ENCODE measurements at places on chromosomes 1 and 21.

GRCh38 chr21:14096172-14096571, 114.6 kb downstream of the LIPI start:
- ATAC-seq, result no peak

GRCh38 chr1:21707086-21707840, 38.1 kb upstream of the RAP1GAP start:
- ATAC-seq, result no peak

GRCh38 chr1:52603630-52604029, 1.5 kb downstream of the GPX7 start:
- ATAC-seq, result no peak

DNA sequence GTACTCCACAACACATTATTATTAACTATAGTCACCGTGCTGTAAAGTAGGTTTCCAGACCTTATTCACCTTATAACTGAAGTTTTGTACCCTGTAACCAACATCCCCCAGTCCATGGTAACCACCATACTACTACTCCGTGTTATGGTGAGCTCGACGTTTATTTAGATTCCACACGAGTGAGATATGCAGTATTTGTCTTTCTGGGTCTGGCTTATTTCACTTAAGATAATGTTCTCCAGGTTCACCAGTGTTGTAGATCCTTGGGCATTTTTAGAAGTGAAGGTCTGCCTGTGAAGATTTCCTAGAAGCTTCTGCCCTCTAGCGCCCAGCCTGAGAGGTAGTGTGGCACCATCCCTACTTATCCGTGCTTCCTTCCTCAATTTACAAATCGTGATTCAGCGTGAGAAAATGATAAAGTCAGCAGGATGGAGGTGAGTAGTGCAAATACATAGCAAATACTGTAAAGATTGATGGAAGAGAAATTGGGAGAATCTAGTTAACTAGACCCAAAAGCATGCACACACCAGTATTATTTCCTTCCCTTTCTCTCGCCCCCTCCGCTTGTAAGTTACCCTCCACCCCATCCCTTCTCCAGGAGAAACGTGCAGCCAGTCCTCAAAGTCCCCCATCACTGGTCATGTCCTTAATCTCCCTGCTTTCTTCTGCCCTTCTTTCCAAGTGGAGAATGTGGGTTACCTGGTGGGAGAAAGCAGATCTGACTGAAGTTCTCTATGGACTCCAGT, 36.0 kb upstream of the DISC1 start:
- peak; percentile 99 for ATAC-seq

- ATAC-seq, result no peak
Measured at GRCh38 chr1:240652549-240652948, 40.6 kb upstream of the GREM2 start.

DNA sequence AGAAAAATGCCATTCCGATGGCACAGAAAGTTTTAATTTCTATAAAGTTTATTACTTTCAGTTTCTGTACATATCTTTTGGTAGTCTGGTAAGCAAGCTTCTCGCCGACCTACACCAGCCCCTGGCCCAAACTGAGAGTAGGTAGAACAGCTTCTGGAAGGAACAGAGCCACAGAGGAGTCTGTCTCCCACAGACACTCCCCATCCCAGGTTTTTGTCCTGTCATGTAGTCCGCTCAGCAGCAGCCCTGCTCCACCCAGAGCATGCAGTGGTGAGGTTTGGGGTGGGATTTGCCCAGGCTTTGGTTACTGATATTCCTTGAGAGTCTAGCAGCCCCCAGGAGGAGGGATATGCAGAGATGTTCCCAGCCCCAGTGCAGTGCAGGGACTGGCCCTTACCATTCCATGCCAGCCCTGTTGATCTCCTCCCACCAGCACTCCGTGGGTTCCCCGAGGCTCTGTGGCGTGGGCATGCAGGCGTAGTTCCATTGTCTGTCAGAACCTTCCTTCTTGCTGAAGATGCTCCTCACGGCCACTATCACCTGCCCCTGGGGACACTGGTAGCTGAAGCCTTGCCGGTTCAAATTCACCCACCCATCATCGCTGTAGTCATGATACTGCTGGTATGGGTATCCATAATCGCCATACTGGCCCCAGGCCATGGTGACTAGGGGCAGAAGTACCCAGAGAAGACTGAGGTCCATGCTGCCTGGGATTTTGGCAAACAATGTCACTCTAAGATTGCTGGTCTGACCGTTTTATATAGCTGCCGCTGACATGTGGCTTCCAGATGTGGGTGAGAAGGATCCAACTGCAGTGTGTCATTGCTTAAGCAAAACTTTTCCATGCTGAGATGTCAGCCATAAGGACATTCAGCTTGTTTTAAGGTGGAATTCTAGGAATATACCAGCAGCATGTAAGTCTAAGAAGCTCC, at the start of gene DPT:
Gene DPT, minus strand, starts transcription at position 734 of the 932 bp plus-strand sequence. Its CDS starts 32 bp downstream, at position 702.
- ATAC-seq, result no peak

GRCh38 chr21:46095083-46095719, 2.7 kb upstream of the COL6A2 start:
- no peak for ATAC-seq

GRCh38 chr1:24707687-24708086, 37.6 kb upstream of the CLIC4 start:
- no peak for ATAC-seq

GRCh38 chr1:24386931-24387330, 26.7 kb downstream of the STPG1 start:
- no peak for ATAC-seq

- no peak for ATAC-seq
Measured at GRCh38 chr21:38839328-38840286, 33.9 kb downstream of the ETS2 start.

DNA sequence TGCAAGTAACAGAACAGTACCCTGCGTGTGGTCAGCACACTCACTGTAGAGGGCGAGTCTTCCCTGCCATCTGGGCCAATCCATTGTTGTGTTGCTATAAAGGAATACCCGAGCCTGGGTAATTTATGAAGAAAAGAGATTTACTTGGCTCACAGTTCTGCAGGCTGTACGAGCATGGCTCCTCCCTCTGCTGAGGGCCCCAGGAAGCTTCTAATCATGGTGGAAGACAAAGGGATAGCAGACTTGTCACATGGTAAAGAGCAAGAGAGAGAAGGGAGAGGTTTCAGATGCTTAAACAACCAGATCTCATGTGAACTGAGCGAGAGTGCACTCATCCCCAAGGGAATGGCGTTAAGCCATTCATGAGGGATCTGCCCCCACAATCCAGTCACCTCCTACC, 126.2 kb downstream of the CNIH3 start:
- ATAC-seq, result peak; percentile 65

DNA sequence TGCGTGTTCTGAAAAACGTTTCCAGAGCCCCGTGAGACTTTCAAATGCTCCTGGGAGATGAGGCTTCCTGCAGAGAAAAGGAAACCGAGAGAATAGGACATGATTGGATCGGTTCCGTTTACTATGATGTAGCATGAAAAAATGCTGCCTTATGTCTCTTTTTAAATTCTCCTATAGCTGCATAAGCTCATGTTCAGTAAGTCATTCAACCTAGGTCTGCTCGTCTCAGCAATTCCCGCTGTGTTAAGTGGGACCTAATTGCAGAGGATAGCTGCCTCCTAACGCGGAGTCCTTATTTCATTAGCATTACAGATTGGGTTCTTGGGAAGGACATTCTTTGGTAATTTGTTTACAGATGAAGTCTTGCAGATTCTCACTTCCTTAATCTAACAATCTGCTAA, 165.3 kb downstream of the GALNT2 start:
- ATAC-seq, result no peak

GRCh38 chr1:89149229-89149628, 23.3 kb upstream of the GBP2 start:
- peak; percentile 81 for ATAC-seq

DNA sequence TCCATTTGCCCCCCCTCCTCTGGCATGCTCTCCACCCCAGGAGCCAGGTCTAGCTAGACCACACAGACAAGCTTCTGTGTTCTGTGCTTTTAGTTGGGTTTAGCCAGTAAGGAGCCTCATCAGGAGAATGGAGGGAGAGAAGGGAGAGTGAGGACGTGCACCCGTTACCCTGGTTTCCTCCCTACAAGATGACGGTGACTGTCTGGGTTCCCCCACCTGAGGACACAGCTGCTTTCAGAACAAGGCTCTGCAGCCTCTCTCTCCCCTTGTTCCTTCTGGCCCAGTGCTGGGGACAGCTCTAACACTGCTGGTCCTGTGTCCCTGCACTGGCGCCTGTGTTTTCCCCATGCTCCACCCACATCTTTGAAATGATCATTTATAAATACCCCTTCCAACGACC, 184.4 kb upstream of the GALNT2 start:
- peak; percentile 23 for ATAC-seq

GRCh38 chr1:84539972-84540371, 33.6 kb upstream of the GNG5 start:
- no peak for ATAC-seq

- no peak for ATAC-seq
Measured at GRCh38 chr21:27779606-27780005, 812.7 kb upstream of the ADAMTS5 start.

GRCh38 chr1:56816909-56817308, 2.3 kb downstream of the FYB2 start:
- no peak for ATAC-seq

DNA sequence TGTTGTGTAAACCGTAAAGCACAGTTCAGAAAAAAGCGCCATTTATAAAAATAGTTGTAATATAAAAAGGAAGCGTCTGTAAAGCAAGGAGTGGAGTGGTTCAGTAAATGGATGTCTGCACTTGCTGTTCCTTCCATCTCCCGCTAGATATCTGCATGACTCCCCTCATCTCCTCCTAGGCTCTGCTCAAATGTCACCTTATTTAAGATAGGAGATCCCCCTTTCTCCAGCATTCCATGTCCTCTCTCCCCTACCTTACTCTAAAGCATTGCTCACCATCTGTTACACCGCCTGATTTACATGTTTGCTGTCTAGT, 745 bp downstream of the MUL1 start:
- peak; percentile 14 for ATAC-seq

DNA sequence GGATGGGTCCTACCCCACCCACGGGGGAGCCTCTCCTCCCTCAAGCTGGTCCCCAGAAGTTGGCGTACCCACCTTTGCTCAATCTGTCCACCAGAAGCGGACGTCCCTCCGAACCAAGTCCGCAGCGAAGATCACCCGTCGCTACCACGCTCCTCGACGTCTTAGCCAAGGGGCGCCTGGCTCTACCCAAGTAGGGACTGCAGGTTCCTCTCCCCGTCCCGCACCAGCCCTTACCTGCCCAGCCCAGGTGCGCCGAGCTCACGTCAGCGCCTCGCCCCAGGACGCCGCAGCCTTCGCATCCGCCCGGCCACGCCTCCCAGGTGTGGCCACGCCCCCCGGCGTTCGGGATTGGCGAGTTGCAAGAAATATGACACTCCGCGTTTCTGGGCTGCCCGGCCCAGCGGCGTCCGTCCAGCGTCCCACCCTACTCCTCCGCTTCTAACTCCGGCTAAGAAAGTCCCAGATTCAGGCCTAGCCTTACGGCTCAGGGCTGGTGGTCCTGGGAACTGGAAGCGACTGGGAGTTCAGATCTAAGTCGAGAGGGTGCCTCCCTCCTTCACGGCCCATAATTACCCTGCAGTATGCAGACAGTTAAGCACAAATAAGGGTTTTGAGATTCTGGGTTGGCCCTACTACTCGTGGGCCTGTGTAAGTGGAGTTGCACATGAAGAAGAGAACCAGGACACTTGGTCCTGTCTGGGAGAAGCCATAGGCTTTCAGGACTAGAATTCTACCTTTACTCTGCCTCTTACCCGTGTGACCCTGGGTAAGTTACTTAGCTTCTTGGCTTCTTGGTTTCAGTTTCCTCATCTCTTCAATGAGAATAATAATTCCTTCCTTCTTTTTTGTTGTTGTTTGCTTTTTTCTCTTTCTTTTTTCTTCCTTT, at the start of gene IRF6:
Gene IRF6, minus strand, starts transcription at position 268 of the 886 bp plus-strand sequence. CDS start 4,729 bp downstream, outside the sequence.
- peak; percentile 82 for ATAC-seq

DNA sequence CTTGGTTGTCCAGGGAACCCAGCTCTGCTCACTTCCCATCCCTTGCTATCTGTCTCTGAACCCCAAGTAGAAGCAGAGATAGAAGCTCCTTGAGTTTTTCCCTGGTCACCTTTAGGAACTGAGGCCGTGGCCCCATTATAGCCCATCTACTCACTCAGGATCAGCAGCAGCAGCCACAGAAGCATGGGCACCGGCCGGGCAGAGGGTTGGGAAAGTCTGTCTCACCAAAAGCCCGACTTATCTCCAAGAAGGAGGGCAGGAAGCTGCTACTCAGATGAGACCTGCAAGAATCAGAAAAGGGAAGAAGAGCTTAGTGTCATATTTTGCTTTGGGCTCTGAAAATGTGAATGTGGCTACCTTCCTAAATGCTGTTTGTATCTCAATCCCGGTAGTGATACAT, 264 bp downstream of the FCRL3 start:
- no peak for ATAC-seq

- no peak for ATAC-seq
Measured at GRCh38 chr1:177239792-177240191, 69.0 kb downstream of the BRINP2 start.

DNA sequence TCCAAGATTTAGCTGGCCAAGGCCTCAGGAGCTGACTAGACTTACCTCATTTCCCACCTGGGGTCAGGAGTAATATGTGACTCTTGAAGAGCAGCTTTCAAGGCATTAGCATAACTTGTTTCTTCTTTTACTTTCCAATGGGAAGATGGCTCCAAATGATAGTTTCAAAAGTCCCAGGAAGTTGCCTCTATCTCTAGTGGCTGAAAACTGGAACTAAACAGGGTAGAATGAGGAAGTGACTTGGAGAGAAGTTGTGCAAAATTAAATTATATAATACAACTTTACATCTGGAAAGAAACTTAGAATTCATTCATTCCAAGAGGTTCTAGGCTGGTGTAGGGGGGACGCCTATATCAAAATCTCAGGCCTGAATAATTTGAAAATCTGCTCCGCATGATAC, 250.1 kb upstream of the FMN2 start:
- ATAC-seq, result no peak

- ATAC-seq, result no peak
Measured at GRCh38 chr21:33290441-33290840, 24.3 kb downstream of the IL10RB start.

DNA sequence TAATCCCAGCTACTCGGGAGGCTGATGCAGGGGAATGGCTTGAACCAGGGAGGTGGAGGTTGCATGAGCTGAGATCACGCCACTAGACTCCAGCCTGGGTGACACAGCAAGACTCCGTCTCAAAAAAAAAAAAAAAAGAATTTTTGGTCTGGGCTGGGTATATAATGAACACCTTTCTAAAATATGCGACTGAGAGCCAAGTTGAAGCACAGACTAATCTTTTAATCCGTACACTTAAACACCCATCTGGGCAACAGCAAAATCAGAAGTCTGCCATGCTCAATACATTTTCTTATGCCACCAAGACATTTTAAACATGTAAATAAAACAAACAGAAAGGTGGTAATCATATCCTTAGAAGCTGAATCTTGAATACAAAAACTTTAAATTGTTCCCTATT, 31.6 kb upstream of the ABCB10 start:
- no peak for ATAC-seq

- ATAC-seq, result peak; percentile 54
Measured at GRCh38 chr1:160777486-160778089, 18.4 kb upstream of the LY9 start.

Data from motor neuron (in vitro differentiated cells).